ENCODE measurements at places on chromosomes 12 and 14.

DNA sequence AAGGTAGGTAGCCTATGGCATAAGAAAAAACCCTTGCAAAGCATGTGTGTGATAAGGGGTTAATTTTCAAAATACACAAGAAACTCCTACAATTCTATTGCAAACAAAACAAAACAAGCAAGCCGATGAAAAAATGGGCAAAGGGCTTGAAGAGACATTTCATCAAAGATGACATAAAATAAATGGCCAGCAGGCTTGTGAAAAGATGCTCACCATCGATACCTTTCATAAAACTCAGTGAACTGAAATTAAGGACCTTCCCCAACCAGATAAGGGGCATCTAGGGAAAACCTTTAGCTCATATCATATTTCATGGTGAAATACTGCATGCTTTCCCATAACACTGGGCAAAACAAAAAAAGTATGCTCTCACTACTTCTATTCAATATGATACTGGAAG is 131.2 kb downstream of the PPM1H start:
- DNase-seq = no peak

DNA sequence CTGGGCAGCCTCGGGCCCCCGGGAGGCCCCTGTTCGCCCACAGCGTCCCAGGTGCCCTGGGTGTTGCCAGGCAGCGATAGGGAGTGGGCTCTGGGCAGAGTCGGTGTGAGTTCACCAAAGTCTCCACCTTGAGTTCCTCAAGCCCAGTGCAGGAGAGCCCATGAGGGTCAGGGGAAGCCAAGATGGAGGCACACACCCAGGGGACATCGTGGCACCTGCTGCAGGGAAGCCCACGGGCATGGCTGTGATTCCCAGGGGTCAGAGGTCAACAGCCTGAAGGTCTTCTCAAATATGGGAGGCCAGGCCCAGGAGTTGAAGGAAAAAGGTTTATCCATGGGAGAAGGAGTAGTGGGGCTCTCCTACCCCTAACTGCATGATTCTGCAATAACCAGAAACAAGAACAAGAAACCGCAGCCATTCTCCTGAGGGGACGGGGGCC is 148.8 kb downstream of the ADGRD1 start:
- DNase-seq = no peak

DNA sequence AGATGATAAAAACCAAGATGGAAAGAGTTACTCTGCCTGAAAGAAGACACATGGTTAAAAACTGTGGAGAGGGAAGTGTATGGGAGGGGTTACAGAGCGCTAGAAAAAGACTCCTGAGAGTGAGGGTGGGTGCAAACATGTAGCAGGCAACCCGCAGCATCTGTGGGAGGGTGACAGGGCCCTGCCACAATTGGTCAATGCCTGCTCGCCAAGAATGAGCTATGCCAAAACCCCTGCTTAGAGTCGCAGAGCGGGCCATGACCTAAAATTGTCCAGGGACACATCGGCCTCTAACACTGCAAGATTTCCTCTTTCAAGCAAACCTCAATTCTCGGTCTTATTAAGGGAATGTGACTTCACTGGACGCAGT is 700 bp downstream of the PRKAG1 start:
- peak; percentile 66 for DNase-seq

GRCh38 chr14:51305751-51306150 is 65.7 kb downstream of the TMX1 start:
- no peak for DNase-seq

DNA sequence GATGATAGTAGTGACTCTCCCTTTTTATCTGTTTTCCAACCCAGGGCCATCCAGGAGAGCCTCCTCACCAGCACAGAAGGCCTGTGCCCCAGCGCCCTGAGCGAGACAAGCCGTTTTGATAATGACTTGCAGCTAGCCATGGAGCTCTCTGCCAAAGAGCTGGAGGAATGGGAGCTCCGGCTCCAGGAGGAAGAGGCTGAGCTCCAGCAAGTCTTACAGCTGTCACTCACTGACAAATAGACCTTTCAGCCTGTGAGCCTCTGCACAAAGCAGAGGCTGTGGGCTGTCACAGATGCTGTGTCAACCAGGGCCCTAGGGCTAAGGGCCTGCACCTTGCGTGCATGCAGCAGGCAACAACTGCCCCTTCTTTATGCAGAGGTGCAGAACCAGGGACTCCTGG is 11.0 kb downstream of the C12orf76 start:
- DNase-seq = no peak

- DNase-seq = no peak
Observed at GRCh38 chr12:49894751-49895148, 8.9 kb downstream of the FAIM2 start.

- DNase-seq = no peak
Observed at GRCh38 chr12:6420364-6420763, 24.4 kb upstream of the CD27 start.

DNA sequence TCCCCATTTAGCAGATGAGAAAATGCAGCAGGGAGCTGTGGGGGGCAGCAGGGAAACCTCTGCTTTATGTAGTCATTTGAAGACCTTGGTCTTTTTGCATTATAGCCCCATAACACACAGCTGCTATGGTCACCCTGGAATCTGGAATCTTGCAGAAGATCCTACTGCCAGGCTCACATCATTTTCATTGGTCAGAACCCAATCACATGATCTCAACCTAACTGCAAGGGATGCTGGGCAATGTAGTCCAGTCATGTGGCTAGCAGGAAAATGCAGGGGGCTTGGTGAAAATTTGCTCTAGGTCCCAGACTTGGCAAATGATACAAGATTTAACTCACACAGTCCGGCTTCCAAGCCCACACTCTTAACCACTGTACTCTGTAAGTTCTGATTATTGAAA is 1028.7 kb downstream of the AACS start:
- DNase-seq = no peak

GRCh38 chr14:36848213-36848612 is 186.6 kb downstream of the PAX9 start:
- DNase-seq = no peak

- no peak for DNase-seq
Observed at GRCh38 chr12:91785655-91786498, 359.8 kb downstream of the BTG1 start.
